ENCODE measurements at places on chromosomes 7 and 10.

DNA sequence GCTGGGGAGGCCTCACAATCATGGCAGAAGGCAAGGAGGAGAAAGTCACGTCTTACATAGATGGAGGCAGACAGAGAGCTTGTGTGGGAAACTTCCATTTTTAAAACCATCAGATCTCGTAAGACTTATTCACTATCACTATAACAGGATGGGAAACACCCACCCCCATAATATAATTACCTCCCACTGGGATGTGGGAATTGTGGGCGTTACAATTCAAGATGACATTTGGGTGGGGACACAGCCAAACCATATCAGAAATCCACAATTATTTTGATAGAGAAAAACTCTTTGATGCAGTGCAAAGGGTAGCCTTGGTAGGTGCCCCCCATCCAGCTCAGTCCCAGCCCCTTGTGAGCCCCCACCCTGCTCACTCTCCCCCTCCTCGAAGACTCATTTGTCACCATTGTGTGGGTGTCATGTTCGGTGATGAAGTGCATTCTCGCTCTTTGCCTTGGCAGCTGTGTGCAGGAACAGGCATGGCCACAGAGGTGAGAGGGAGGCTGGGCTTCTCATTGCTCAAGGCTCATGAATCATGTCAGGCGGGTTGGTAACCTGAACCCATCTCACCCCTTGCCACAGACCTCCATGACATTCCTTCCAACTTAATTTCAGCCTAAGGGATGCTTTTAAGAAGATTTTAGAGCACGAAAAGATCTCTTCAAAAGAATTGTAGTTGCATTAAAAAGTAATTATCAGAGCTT lies 75.9 kb downstream of the BUB3 start:
- DNase-seq, result no peak

- DNase-seq, result no peak
Observed at GRCh38 chr7:125246706-125247105, 317.1 kb upstream of the POT1 start.

- DNase-seq, result no peak
Observed at GRCh38 chr7:32871624-32872371, 19.8 kb downstream of the KBTBD2 start.

DNA sequence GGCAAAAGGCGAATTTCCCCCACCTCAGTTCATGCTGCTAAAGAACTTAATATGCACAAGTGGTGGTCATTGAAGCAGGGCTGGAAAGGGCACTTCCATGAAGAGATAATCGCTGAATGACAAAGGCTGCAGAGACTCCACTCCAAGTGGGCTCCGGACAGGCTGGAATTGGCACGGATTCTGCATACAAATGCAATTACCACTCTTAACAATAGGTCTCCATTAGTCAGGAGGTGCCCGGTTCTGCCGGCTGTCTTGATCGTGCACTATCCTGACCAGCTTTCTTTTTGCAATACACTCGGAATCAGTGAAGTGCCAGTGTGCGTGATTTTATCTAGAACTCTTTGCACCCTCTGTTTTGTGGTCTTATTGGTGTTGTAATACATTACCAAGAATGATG lies 49.7 kb downstream of the INSYN2A start:
- DNase-seq, result no peak

- no peak for DNase-seq
Observed at GRCh38 chr7:124667312-124668153, 98.1 kb downstream of the GPR37 start.

GRCh38 chr7:155312633-155313032 lies 15.0 kb downstream of the INSIG1 start:
- DNase-seq, result no peak

DNA sequence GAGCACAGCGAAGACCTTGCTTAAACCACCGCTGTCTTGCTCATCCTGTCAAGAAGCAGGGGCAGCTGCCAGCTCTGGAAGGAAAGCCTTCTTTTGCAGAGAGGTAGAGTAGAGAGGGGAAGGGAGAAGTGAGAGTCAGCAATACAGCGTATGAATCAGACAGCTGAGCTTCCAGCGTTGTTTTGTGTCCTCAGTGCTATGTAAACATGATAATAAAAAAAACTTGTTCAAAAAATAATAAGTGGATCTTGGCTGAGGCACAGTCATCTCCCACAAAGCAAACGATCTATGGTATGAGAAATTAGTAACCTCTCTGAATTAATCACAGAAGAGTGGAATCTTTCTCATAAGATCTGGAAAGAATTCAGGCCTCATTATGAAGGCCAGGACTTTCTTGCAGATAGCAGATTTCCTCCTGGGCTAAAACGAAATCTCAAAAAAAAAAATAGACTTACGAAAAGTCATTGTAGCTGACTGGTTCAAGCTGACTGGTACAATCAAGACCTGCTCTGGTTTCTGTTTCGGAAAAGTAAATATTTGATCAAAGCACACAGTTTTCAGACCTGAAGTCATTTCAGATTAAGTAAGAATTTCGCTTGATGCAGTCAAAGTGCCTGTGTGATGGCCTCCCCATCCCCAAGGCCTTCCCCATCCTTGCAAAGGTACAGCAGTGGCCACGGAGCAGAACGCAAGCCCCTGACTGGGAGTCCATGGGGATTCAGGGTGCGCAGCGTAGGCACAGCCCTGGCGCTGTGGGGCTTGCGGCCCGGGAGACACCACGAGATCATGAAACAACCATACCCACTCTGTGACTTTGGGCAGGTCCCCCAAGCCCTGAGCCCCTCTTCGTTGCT lies 29.4 kb downstream of the CHST15 start:
- DNase-seq, result no peak

DNA sequence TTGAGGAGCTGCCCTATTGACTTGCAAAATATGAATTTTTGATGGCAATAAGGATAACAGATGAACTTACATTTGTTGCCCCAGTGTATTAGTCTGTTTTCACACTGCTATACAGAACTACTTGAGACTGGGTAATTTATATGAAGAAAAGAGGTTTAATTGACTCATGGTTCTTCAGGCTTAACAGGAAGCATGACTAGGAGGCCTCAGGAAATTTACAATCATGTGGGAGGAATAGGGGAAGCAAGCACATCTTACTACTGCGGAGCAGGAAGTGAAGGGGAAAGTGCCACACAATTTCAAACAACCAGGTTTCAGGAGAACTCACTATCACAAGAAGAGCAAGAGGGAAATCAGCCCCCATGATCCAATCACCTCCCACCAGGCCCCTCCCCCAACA lies 57.9 kb downstream of the ZNF22 start:
- no peak for DNase-seq
